Esophagus muscularis mucosa (tissue), 4 donors: ENCODE measurements at places on chromosomes 1 and 21. TPM values are rescaled to one million over a fixed set of nuclear protein-coding genes. Genes with fewer than 3 reads are reported as not detected.

DNA sequence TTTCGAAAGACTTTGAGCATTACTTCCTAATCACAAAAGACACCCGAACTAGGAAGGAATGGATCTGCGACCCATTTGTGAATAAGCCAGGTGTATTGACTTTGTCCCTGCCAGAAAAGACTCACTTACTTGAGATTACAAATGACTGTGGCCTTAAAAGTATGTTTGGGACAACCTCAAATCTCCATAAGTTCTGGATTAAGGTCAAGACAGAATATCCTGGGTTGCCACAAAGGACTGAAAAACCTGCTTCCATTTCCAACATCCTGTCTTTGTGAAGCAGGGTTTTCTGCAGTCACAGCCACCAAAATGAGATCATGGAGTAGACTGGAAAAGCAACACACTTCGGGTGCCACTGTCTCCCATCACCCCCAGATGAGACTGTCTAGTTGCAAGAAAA, 537.4 kb upstream of the ZRANB2 start:
- no peak for DNase-seq

DNA sequence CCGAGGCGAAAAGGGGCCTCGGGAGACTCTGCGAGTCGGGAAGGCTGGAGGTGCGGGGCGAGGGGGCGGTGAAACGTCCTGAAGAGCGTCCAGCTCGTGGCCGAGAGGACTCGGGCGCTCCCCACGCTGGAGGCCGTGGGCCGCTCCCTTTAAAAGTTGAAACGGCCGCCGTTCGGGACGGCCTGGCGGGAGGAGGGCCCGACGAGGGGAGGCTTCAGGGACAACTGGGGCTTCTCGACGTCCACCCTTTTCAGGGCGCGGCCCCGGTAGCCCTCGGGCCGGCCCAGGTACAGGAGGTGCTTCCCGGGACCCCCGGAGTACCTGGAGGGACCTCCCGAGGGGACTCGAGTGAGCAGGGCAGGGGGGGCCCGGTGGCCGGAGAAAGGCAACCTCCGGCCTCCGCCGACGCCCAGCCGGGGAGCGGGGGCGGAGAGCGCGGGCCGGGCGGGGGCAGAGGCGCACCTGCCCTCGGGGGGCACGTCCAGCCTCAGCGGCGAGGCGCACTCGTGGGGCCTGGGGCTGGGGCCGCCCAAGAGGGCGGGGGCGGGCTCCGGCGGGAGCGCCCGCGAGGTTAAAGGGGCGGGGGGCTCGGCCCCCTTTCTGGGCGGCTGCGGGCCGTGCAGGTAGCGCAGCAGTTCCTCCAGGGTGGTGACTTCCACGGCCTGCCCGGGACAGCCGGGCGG, 14.0 kb downstream of the SEMA6C start:
- no peak for DNase-seq

GRCh38 chr1:26388791-26389445, 16.4 kb upstream of the ZNF683 start:
- no peak for DNase-seq

The CFAP410 gene
- 26.6 TPM for total RNA-seq

The TLR5 gene
- 5.1 TPM for total RNA-seq

GRCh38 chr1:232306269-232306961, 323.5 kb downstream of the SIPA1L2 start:
- no peak for DNase-seq

DNA sequence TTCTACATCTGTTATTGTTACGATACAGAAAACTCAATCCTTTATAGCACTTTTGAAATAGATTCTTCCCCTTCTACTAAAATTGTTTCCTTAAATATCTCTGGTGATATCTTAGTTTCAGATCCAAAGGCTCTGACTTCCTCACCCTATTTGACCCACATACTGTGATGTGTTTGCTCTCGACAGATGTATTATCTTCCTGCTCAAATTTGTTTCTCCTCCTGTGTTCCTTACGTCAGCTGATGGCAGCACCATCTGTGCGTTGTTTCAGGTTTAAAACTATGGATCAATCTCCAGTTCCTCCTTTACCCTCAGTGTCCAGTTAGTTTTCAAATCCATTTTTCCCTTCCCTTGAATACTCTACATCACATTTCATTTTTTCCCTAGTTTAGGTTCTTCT, 274.4 kb downstream of the RYR2 start:
- no peak for DNase-seq

- DNase-seq, result no peak
Observed at GRCh38 chr21:32779983-32780382, 8.4 kb upstream of the PAXBP1 start.

DNA sequence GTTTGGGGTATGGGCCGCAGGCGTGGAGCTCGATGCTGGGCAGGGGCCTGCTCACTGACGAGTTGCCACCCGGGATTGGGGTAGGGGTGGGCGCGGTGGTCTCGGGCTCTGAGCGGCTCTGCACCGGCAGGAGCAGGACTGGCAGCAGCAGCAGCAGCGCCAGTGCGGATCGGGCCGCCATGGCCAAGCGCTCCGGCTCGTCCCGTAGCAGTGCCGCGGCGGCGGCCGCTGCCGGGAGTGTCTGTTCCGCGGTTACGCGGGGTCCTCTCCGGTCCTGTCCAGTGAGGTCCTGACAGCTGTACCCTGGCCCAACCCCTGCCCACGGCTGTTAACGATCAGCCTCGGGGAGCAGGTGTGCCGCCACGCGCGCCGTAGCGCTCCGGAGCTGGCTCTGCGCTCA, 26.5 kb downstream of the ADARB1 start:
- DNase-seq, result no peak

The DIO1 gene
- total RNA-seq, result not detected

The MPC2 gene
- 58.1 TPM for total RNA-seq
